Heart right ventricle (tissue), 16 donors: ENCODE measurements at places on chromosomes 3 and 15. TPM values are rescaled to one million over a fixed set of nuclear protein-coding genes. Genes with fewer than 3 reads are reported as not detected.

VPS39 gene
- total RNA-seq = 48.9 TPM

STARD9 gene
- total RNA-seq = 8.9 TPM

SRGAP3 gene
- 9.6 TPM for total RNA-seq

PROS1 gene
- 38.2 TPM for total RNA-seq

GPR62 gene
- total RNA-seq = 0.36 TPM

CCDC80 gene
- total RNA-seq = 134 TPM

TF gene
- total RNA-seq = 3.1 TPM

FMN1 gene
- 3.4 TPM for total RNA-seq

ABHD2 gene
- 74.9 TPM for total RNA-seq

SYNPR gene
- not detected for total RNA-seq

DNA sequence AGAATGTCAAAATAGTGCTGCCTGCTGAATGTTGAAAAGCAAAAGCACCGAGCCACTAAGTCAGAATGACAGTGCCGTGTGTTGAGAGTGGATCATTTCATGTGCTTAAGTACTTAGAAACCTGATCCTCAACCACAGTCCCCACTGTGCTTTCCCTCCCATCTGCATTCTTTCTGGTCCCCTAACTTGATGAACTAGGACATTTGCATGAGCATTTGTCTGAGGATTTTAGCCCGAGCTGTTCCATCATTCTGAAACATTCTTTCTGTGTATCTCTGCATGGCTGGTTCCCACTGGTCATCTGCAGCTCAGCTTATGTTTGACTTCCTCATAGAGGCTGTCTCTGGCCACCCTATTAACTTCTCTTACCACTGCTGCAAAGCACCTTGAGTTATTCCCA lies 42.0 kb downstream of the SST start:
- DNase-seq = no peak
- no peak overlapping the region for H3K27ac ChIP-seq
- H3K36me3 ChIP-seq = no peaks in the 10 kb centered on the region
- H3K27me3 ChIP-seq = peaks cover 14% of the 10 kb centered on the region

GRCh38 chr15:88664151-88664778 lies 25.4 kb downstream of the ISG20 start:
- H3K27ac ChIP-seq = no peak overlapping the region
- no peaks in the 10 kb centered on the region for H3K36me3 ChIP-seq
- H3K27me3 ChIP-seq = no peaks in the 10 kb centered on the region
- no peak overlapping the region for H3K4me3 ChIP-seq

GRCh38 chr3:183437061-183437460 lies 8.6 kb upstream of the MCF2L2 start:
- no peak overlapping the region for H3K4me3 ChIP-seq
- H3K36me3 ChIP-seq = no peaks in the 10 kb centered on the region
- no peak overlapping the region for H3K27ac ChIP-seq

- DNase-seq = no peak
- H3K27me3 ChIP-seq = peaks cover 2% of the 10 kb centered on the region
- H3K4me1 ChIP-seq = peaks cover 10% of the 10 kb centered on the region
- H3K4me3 ChIP-seq = no peak overlapping the region
- no peak overlapping the region for H3K27ac ChIP-seq
These were observed 21.2 kb upstream of the PIGZ start for GRCh38 chr3:196989721-196990262.

DNA sequence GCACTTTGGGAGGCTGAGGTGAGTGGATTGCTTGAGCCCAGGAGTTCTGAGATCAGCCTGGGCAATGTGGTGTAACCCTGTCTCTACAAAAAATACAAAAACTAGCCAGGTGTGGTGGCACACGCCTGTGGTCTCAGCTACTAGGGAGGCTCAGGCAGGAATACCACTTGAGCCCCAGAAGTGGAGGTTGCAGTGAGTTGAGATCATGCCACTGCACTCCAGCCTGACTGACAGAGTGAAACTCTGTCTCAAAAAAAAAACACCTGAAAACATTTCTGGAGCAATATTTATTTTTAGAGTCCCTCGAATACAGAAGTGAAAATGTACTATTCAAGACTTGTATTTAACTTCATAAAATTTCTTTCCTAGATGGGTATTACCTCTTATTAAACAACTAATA lies 4.6 kb downstream of the SPCS1 start:
- no peak overlapping the region for H3K27ac ChIP-seq
- H3K36me3 ChIP-seq = peaks cover 51% of the 10 kb centered on the region
- no peak for DNase-seq
- peaks cover 17% of the 10 kb centered on the region for H3K4me1 ChIP-seq

DNA sequence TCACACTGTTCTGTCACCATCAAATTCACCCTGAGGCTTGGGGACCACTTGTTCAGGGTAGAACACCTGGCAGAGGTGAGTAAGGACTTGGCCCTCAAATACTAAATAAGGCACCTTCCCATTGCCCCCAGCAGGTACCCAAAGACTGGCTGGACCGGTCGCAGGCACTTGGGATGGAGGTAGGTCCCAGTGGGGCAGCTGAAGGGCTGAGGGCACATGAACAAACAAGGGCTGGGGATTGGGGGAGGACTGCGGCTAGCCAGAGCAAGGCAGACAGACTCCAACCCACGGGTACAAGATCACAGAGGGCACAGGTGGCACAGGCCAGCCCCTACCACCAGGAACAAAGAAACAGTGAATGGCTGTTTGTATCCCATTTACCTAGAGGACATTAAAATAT lies 1.9 kb downstream of the MRPS25 start:
- DNase-seq = no peak
- peaks cover 24% of the 10 kb centered on the region for H3K4me1 ChIP-seq
- no peak overlapping the region for H3K4me3 ChIP-seq
- no peaks in the 10 kb centered on the region for H3K36me3 ChIP-seq
- H3K27ac ChIP-seq = peak overlapping the region; percentile 89

- no peak overlapping the region for H3K4me3 ChIP-seq
- no peak overlapping the region for H3K27ac ChIP-seq
- DNase-seq = no peak
- H3K27me3 ChIP-seq = no peaks in the 10 kb centered on the region
- H3K4me1 ChIP-seq = no peaks in the 10 kb centered on the region
- H3K36me3 ChIP-seq = no peaks in the 10 kb centered on the region
These were observed 84.1 kb downstream of the PIK3R4 start for GRCh38 chr3:130662501-130662996.

GRCh38 chr3:115698851-115699591 lies 75.7 kb downstream of the GAP43 start:
- no peak for DNase-seq
- H3K4me3 ChIP-seq = no peak overlapping the region
- H3K4me1 ChIP-seq = no peaks in the 10 kb centered on the region

GRCh38 chr3:11050666-11051323 lies 58.2 kb downstream of the SLC6A1 start:
- no peak overlapping the region for H3K27ac ChIP-seq
- H3K27me3 ChIP-seq = peaks cover 43% of the 10 kb centered on the region
- no peak for DNase-seq
- H3K4me3 ChIP-seq = no peak overlapping the region
- H3K36me3 ChIP-seq = no peaks in the 10 kb centered on the region
- H3K4me1 ChIP-seq = no peaks in the 10 kb centered on the region

DNA sequence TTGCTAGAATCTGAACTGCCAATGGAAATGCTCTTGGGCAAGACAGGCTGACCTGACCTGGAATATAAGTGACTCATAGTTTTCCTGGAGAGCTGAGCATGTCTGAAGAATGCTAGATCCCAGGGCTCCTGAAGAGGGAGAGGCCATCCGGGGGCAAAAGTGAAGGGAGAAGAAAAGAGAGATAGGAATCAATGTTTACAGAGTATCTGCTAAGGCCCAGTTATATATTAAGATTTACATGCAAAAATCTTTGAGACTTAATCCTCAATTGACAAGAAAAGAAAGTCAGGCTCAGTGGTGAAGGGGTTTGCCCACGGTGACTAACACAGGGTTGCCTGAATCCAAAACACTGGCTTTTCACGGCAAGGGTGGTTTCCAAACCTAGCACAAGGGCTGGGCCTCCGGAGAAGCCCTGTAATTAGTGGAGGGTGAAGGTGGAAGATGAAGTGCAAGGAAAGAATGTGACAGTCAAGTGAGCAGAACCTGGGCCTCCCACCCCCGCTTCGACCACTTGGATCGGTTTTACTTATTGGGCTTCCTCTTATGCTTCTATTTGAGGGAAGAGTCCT lies 91.7 kb upstream of the FGF12 start:
- DNase-seq = no peak
- no peak overlapping the region for H3K4me3 ChIP-seq
- H3K27me3 ChIP-seq = no peaks in the 10 kb centered on the region
- H3K36me3 ChIP-seq = no peaks in the 10 kb centered on the region
- no peaks in the 10 kb centered on the region for H3K4me1 ChIP-seq

DNA sequence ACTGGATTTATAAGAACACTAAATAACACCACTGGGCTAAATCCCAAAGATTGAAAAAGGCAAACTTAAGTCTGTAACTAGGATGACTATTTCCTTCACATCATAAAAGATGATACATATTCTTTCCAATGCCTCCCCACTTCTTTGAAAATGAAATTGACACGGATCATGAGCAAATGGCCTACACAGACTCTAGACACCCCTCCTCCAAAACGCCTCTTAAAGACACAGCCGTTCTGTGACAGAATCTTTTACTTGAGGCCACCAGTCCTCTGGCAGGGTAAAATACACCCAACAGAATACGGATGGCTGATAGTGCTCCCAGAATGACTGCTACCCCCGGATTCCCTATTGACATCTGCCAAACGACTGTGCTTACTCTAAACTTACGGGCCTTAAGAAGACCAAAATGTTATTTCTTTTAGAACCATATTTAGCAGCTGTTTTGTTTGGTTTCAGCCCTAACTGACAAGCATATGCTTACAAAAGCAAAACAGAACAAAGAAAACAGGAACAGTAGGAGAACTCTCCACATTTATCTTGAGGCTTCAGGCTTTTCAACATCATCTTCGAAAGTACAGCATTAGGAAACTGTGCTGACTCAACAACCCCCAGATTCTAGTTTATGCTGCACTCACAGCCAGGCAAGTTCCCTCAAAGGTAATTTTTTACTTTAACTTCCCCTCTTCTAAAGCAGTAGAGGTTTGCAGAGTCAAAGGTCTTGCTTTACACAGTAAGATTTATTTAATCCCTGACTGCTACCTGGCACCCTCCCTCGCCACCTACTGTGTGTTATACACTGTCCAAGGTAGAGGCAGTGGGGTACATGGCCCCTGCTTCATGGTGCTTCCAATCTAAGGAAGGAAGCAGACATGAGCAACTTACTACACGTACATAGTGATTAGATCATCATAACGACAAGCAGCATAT lies 84.3 kb downstream of the TNIK start:
- no peaks in the 10 kb centered on the region for H3K27me3 ChIP-seq
- no peak overlapping the region for H3K4me3 ChIP-seq
- H3K27ac ChIP-seq = no peak overlapping the region
- DNase-seq = no peak

DNA sequence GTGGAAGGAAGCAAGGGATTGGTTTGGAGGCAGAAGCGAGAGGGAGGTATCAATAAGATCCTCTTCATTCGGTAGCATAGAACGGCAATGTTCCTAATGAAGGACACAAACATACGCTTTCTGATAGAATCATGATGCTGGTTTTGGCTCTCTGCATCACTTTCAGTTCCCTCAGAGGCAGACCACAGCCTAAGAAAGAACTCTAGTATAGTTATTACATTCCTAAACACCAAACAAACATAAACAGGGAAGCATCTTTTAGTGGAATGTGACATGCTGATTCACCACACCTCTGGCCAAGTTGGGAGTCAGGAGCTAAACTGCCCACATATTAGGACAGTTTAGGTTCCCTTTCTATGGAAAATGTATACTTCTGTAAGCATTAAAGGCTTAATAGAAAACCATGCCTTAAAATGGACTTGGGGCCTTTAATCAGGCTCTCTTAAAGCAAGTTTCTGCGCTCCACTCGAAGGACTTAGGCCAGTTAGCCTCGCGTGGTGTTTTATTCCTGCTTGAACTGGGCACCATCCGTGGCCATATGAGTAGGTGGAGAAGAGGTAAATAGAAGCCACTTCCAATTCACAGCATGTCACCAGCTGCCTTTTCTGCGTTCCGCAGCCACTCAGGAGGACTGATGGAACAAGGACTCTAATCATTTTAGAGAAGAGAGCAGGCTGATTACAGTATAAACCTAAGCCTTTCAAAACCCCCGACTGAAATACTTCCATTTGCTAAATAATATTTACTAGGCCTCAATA lies 53.7 kb downstream of the CD47 start:
- H3K27me3 ChIP-seq = no peaks in the 10 kb centered on the region
- no peaks in the 10 kb centered on the region for H3K4me1 ChIP-seq
- no peak overlapping the region for H3K4me3 ChIP-seq
- peaks cover 35% of the 10 kb centered on the region for H3K36me3 ChIP-seq
- no peak overlapping the region for H3K27ac ChIP-seq

GRCh38 chr3:194069421-194070219 lies 66.3 kb upstream of the HES1 start:
- H3K4me1 ChIP-seq = peaks cover 15% of the 10 kb centered on the region
- H3K27me3 ChIP-seq = peaks cover 11% of the 10 kb centered on the region
- DNase-seq = no peak

- H3K4me3 ChIP-seq = no peak overlapping the region
- no peaks in the 10 kb centered on the region for H3K36me3 ChIP-seq
- no peaks in the 10 kb centered on the region for H3K27me3 ChIP-seq
These were observed 386.5 kb downstream of the TIGIT start for GRCh38 chr3:114680299-114680698.

DNA sequence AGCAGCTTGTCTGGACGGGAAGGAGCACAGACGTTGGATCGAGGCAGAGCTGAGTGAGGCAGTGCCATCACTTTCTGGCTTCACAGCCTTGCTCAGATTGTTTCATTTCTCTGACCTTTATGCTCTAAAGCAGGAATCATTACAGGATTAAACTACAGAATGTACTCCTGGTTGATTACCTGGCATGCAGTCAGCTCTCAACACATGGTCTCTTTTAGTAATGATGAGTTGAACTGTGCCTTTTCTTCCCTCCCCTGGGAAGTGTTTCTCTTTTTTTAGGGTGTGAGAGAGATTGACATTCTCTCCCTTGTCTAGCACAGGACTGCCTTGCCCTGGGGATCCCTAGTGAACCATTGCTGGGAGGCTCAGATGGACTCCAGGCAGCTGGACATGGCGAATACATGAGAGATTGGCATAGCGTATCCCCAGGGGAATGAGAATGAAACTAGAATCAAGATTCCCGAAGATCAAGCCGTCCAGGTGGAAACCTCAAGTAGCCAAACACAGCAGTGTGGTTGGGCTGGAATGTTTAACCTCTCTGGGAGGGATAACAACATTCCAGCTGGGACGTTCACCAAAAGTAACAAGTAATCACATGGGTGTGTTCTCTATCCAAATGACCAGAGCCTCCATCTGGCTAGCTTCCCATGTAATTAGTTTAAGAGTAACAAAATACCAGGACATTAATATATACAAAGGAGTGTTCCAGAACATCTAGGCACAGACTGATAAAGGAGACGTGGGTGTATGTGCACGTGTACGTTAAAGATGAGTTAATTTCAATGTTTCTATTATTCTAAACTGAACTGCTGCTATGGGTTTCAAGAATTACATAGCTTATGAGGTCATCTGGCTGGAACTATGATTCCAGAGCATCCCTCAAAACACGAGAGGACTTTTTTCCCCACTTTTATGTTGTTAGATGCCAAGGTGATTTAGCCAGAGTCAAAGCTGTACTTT lies 118.6 kb upstream of the NR2E3 start:
- no peaks in the 10 kb centered on the region for H3K36me3 ChIP-seq
- H3K27ac ChIP-seq = peak overlapping the region; percentile 61
- no peaks in the 10 kb centered on the region for H3K27me3 ChIP-seq
- peak; percentile 39 for DNase-seq
